ENCODE measurements at places on chromosomes 11 and 22.

DNA sequence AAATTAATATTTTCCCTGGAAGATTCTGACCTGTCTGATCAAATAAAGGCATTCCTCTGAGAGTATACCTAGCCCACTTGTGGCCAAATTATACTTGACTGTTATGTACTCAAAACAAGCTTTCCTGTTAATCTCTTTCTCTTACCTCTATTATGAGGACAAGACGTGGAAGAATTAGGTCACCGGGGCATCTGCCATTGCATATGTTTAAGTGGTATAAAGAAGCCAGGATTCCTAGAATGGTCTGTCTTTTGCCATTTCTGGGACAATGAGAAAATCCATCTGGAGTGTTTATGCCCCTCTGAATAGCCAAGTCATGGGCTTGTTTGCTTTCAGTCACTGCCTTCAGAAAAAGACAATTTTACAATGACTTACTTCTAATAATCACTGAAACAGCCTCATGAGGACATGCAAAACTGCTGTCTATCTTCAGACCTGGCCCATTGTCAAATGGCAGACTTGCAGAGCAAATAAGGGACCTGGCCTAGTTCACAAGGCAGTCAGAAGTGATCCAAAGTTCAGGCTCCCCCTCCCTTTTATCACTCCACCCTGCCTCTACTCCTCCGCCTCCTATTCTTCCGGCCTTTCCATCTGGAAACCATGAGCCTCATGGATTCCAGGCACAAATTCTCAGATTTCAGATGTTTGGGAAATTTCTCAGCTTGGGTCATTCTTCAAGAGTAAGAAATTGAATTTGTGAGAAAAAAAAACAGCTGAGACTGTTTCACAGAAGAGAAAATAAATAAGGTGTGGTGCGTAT lies 128.1 kb upstream of the LDLRAD3 start:
- DNase-seq = no peak

DNA sequence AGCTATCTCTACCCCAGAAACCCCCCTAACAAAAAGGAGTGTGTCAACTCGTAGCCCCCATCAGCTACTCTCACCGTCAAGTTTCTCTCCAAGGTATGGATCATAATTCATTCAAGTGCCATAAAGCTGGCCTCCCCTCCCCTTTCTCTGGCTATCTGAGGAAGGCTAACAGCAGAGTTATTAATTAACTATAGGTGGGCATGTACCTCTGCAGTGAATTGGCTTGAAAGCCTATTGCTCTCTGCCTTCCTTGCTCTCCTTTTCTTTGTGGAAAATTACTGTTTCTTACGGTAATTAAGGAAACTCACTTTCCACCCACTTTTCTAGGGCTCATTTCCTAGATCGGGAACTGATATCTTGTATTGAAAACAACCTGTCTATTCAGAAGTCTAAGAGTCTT lies 14.1 kb downstream of the POLA2 start:
- DNase-seq = no peak

DNA sequence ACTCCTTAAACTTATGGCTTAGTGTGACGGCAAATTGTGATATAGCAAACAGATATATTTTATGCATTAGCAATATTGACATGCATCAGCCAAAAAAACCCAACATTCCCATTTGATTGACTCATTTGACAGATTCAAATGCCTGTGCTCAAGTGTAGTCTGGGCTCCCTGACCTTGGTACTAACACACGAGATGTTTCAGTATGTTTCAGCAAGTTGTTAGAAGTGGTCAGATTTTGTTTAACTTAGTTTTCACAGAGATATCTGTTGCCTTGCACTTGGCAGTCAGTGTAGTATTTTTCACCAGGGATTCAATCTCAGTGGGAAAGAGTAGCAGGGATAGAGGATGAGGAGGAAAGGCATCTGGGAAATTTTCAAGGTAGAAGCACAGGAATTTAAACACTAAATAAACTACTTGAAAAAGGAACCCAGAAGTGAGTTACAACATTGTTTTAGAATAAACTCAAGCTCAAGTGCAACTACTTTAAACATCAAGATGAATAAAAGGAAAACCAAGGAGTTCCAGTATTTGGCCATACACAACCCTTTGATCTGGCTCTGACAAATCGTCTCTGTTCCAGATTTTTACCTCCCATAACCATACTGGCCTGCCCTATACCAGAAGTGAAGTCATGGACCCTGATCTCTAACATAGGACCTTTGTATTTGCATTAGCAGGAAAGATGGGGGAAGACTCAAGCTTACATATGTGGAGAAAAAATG lies 56.5 kb upstream of the BLID start:
- DNase-seq = no peak

- no peak for DNase-seq
These were observed 96.9 kb downstream of the SBF2 start for GRCh38 chr11:10197091-10197490.

DNA sequence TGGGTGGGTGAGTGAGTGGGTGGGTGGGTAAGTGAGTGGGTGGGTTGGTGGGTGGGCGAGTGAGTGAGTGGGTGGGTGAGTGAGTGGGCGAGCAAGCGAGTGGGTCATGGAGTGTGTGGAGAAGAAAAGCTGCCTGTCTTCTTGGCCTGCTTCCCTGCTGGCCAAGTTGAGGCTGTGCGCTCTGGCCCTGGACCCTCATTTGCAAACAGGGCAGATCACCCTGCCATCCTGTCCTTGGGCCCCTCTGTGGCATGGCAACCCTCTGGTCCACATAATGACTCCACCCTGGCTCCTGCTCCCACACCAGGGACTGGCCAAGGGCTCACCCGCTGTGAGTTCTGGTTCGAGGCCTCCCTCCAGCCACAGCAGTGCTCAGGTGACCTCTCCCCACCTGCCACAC lies 35.1 kb downstream of the CAPN1 start:
- DNase-seq = no peak

- DNase-seq = no peak
These were observed 4.9 kb downstream of the EML3 start for GRCh38 chr11:62607714-62608113.

GRCh38 chr11:65883058-65883761 lies 3.6 kb downstream of the CTSW start:
- no peak for DNase-seq

DNA sequence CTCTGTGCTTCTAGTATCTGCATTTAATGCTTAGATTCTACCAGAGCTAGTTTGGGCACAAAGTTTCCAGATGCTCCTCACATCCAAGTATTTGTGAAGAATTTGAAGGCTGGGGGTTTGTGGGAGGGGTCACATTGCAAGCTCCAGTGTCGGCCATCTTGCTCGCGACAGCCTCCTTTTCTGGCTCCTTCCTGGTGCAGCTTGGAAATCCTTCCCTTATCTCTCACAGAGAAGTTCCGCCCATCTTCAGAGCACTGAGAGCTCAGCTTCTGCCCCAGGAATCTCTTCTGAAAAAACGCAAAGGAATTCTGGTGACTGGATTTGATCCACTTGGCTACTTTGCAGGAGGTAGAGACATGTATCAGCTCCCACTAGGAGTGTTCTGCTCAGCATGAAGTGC lies 497.5 kb downstream of the TBC1D22A start:
- DNase-seq = no peak

GRCh38 chr11:16856022-16856471 lies 117.6 kb downstream of the C11orf58 start:
- DNase-seq = no peak

GRCh38 chr22:25726241-25726640 lies 15.7 kb upstream of the MYO18B start:
- peak; percentile 60 for DNase-seq

DNA sequence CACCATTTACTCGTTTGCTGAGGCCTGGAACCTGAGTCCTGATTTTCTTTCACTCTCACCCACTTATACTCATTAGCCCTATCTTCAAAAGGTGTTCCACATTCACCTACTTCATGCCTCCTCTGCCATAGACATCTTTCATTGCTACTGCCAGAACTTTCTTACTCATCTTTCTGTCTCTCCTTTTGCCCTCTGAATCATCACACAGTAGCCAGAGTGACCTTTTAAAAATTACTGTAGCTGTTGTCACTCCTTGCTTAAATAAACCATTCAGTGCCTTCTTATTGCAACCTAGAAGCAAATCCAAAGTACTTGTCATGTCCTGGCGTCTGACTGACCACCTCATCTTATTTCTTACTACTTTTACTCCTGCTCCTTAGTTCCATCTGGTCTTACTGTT lies 38.2 kb downstream of the ATXN10 start:
- DNase-seq = no peak

DNA sequence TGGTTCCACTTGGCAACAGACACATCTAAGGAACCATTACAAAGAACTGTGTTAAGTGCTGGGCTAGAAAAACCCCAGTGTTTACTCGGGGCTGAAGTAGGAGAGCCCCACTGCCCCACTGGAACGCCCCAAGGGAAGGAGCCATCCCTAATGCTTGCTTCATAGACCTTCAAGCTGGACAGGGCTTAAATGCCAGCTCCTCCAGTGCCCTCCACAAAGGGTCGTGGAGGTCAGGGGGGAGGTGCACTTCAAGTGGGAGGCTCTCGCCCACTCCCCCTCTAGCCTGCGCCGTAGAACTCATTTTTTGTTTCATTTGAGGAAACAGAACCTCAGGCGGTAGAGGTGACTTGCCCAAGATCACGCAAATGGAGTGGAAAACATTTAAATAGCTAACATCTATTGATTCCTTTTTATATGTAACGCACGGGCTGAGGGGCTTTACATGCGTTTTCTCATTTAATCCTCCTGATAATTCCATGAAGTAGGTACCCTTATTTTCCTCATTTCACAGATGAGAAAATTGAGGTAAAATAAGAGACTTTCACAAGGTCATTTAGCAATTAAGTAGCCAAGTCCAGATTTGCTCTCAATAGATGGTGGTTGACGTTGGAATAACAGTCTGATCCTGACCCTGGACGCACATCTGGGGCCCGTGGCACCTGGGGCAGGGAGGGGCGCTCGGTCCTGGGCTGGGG lies 545 bp upstream of the ZDHHC13 start:
- DNase-seq = no peak

DNA sequence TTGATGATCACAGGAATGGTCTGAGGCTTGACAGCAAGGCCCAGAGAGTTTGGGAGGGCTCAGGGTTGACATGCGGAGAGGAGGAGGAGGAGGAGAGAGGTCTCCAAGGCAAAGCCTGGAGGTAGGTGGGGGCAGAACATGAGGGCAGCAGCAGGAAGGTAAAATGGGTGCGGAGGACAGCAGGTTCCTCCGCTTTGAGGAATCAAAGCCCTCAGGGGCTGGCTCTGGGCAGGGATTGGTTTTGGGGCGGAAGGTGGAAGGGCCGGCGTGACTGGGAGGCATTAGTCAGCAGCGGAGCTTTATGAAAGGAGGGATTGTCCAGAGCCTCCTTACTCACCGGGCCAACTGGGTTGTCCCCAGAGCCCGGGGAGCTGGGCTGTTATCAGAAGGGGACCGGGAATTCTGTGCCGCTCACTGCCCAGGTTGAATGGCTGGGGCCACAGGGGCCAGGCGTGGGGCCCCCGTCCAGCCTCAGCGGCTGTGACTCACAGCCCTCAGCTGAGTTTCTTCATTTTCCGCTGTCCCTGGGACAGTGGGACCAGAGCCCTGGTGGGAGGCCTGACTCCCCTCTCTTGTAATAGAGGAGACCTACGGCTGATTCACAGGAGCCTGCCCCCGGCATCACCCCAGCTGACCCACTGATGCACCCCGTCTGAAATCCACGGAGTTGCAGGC lies 36.2 kb downstream of the LIF start:
- DNase-seq = no peak

All from T-helper 2 cell treated with Interferon-gamma antibody and Interleukin-4, amounts not matched to agents 5 μg/mL and 100 μg/mL, for 36 hours (primary cell).